ENCODE measurements at places on chromosomes 1 and 21.

DNA sequence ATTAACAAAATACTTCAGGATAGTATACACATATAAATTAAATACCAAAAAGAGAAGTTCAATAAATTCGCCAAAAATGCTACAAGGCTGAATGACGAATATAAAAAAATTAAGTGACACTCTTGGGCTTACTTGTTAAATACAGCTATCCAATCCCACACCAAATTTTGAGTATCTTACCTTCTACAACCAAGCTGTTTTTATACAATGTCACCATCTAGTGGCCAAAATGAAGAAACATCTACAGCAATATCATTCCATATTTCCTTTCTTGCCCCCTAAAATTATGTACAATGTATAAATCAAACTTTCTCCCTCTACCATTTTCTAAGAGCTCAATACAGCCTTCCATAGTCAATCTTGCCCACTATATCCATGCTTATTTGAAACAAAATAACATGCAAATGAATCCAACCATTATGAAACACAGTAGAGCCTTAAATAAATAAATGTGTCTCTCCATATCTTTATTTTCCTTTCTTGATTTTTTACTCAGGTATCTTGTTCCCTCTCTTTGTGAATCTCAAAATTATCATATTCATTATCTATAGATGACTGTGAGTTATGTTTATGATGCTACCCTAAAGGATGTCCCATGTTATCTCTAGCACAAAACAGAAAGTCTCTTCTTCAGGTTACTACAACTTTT lies 86.3 kb downstream of the ACBD6 start:
- no peak for DNase-seq

GRCh38 chr21:24045775-24046215 lies 1561.5 kb downstream of the MRPL39 start:
- no peak for DNase-seq

GRCh38 chr1:198677027-198677426 lies 38.2 kb downstream of the PTPRC start:
- DNase-seq = no peak

DNA sequence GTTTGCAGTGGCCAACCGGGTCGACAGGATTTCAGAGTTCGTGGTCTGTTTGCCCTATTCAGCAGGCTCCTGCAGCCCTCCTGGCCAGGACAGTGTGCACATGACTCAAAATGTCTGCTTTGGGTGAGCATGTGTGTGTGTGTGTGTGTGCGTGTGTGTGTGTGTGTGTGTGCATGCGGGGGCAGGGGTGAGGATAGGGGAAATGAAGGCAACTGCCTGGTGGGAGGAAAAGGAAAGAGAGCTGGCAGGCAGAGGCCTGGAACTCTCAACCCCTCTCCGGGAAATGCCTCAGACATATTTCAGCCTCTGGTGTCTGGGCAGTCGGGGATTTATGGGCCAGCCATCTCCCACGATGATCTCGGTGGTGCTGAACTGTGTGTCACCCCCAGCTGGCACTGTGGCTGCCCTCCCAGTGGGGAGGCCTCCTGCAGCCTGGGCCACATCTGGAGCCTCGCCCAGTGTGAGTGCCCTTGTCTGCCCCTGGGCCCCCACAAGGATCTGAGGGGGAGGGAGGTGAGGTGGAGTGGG lies 15.2 kb downstream of the CDCP2 start:
- DNase-seq = no peak

DNA sequence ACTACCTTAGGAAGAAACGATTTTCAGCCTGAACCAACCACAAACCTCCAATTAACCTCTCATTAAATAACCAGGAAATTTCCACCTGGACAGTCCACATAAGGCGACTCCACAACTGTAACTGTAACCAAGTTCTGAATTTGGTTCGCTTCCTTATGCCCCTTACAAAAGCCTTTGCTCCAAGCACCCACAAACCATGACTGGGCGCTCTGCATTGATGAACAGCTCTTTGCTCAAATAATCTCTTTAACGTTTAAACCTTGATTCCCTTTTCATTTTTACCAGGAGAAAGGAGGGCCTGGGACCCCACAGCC lies 38.2 kb upstream of the ZNF124 start:
- DNase-seq = no peak

DNA sequence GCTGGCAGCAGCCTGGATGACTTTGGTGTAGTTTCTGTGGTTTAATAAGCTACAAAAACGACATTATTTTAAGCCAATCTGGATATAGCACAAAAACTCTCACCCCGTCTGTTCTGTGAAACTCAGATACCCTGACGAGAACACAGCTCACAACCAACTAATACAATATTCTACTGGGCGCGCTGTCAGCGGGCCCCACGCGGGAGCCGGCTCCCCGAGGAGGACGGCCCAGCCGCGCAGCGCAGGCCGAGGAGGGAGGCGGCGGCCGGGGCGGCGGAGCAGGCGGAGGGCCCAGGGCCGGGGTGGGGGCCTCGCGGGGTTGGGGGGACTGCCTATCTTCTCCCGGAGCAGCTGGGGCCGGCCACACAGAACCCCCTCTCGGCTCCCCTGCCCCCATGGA lies 87.2 kb upstream of the POU3F1 start:
- no peak for DNase-seq

- no peak for DNase-seq
Measured at GRCh38 chr1:162265983-162266382, 110.7 kb downstream of the SPATA46 start.

DNA sequence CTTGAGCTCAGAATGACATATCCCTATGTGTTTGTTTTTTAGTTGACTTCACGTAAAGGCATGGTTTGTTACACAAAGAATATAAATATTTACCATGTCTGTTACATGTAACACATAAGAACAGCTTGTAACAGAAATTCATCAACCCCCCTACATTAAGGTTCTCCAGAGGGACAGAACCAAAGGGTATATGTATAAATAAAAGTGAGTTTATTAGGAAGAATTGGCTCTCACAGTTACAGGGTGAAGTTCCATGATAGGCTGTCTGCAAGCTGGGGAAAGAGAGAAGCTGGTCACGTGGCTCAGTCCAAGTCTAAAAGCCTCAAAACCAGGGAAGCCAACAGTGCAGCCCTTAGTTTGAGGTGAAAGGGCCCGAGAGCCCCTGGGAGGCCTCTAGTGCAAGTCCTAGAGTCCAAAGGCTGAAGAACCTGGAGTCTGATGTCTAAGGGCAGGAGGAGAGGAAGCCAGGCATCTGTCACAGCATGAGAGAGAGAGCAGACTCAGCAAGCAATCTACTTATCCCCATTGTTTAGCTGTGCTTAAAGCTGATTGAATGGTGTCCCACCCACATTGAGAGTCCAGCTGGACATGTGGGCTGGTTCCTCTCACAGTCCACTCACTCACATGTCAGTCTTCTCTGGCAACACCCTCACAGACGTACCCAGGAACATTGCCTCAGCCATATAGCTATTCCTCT lies 15.8 kb downstream of the THRAP3 start:
- DNase-seq = no peak

- no peak for DNase-seq
Measured at GRCh38 chr1:39852214-39852791, 31.0 kb downstream of the TRIT1 start.

- DNase-seq = no peak
Measured at GRCh38 chr1:115530407-115530806, 111.4 kb upstream of the VANGL1 start.

DNA sequence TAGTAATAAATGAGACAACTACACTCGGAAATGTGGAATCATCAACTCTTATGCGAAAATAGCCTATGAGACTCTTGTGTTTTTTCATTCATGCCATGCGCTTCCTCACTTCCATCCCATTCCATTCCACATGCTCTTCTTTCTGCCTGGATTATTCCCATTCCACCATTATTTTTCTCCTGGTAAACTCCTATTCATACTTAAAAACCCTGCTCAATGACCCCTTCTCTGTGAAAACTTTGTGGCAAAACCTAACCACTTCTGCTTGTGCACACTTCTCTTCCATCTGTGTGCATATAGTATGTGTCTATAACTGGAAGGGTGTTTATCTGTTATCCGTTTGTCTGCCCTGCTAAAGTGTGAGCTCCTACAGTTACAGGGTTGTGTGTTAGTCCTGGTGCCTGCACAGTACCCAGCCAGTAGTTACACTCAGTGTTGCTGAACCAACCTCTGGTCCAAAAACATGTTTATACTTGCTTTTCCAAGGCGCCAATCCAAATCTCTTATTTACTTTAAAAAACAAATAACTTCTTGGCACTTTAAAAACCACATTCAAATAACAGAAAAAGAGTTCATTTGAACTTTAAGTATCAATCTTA lies 10.7 kb downstream of the EPHX1 start:
- no peak for DNase-seq

DNA sequence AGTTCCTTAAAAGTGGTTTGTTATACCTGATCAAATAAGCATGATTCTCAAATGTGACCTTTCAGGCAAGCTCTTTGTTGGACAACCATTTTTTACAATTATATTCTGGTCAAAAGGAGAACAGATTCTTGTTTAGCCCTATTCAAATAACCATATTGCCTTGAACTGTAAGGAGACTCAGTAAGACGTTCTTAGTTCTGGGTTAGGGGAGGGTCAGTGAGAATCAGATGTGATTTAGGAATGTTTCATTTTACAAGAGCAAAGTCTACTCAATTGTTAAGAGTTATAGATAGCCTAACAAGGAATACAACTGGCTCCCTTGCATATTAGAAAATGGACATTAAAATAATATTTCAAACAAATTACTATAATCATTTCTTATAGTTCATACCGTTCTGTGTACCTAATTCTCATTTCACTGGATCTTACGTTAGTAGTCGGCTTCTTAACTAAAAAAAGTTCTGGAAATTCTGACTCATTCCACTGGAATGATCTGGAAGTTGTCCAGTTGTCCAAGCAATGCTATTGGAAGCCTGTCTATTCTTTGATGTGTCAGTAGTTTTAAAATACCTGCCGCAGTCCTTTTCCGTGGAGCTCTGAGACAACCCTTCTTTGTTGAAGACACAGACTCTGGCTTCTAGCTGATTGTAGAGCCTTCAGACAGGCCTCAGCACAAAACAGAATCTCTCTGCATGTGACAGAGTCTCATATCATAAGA lies 88.8 kb downstream of the MAST2 start:
- no peak for DNase-seq

DNA sequence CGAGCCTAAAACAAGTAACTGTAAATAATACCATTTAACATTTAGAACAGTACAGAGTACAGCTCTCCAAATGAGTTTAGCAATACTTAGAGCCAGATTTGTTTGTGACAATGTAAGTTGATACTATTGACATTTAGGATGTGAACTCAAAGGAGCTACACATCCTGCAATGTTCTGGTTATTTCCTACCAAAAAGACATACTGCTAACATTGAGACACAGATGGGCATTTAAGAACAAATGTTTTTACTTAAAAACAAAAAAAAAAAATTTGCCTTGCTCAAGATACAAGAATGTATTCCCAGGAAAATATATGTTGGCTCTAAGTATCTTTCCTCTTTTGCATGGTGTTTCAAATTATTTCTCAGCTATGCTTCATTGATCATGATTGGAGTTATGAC lies 1464.8 kb upstream of the PRMT6 start:
- DNase-seq = no peak

DNA sequence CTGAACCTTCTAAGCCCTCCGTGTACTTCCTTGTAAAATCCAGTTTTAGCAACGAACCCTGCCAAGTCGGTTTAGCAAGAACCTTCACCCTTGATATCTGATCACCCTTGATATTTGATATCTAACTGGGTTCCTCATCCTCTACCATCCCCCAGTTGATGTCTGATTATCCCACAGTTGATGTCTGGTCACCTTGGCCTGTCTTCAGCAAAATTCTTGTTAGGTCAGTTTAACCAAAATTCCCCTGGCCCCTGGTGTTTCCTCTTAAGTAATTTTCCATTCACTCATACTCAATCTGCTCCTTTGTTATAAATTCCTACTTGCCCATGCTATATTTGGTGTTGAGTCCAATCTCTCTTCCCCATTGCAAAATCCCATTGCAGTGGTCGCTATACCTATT lies 114.5 kb upstream of the ZNHIT6 start:
- DNase-seq = no peak

DNA sequence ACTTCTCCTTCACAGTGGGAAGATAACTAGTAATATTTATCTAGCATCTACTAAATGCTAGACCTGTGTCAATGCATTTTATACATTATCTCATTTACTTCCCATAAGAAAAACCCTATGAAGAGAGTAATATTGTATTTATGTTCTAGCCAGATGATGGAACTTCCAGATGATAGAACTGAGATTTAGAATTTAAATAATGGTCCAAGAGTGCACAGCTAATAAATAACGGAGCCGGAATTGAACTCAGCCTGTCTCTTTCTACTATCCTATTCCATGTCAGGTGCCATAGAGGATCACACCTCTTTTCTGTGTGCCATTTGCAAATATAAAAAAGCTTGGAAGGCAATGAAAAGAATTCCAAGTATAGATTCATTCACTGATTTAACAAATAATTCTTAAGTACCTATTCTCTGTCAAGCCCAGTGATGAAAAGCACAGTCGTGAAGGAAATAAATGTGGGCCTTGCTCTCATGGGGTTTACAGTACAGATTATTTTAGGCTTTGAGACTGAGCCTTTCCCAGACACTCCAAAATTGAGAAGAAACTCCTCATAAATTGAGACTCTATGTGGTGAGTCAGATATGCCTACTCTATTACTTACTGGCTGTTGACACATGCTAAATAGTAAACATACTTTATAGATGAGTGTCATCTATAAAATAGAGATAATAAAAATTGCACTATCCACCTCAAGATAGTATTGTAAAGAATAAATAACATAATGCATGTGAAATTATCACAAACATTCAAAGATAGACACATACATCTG lies 378.0 kb upstream of the PRMT6 start:
- no peak for DNase-seq

- DNase-seq = no peak
Measured at GRCh38 chr1:172628401-172628800, 30.5 kb upstream of the FASLG start.

DNA sequence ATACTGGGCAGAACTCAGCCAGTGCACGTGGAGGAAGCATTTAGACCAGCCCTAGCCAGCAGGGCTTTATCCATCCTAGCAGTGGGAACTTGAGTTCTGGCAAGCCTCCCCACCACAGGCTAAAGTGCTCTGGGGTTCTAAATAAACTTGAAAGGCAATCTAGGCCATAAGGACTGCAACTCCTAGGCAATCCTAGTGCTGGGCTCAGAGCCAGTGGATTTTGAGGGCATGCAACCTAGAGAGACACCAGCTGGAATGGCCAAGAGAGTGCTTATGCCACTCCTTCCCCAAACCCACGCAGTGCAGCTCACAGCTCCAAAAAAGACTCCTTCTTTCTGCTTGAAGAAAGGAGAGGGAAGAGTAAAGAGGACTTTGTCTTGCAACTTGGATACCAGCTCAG lies 70.5 kb upstream of the APOBEC4 start:
- no peak for DNase-seq

DNA sequence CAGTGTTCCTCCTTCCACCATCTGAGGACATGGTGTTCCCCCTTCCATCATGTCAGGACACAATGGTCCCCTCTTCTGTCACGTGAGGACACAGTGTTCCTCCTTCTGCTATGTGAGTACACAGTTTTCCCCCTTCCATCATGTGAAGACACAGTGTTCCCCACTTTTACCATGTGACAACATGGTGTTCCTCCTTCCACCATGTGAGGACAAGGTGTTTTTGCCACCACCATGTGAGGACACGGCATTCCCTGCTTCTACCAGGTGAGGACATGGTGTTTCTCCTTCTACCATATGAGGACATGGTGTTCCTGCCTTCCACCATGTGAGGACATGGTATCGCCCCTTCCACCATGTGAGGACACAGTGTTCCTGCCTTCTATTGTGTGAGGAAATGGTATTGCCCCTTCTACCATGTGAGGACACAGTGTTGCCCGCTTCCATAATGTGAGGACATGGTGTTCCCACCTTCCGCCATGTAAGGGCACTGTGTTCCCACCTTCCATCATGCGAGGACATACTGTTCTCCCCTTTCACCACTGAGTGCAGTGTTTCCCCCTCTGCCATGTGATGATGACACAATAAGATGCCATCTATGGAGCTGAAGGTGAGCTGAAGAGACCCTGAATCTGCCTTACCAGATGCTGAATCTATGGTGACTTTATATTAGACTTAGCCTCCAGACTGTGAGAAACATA lies 132.3 kb downstream of the FCRL5 start:
- no peak for DNase-seq
